ENCODE measurements at places on chromosomes 1 and 21.

- no peak for DNase-seq
These were observed 226.2 kb downstream of the KIF26B start for GRCh38 chr1:245380790-245381535.

GRCh38 chr21:25385911-25386474 lies 221.3 kb downstream of the MRPL39 start:
- DNase-seq, result peak; percentile 42

- no peak for DNase-seq
These were observed 588.5 kb downstream of the AGBL4 start for GRCh38 chr1:49435291-49435690.

DNA sequence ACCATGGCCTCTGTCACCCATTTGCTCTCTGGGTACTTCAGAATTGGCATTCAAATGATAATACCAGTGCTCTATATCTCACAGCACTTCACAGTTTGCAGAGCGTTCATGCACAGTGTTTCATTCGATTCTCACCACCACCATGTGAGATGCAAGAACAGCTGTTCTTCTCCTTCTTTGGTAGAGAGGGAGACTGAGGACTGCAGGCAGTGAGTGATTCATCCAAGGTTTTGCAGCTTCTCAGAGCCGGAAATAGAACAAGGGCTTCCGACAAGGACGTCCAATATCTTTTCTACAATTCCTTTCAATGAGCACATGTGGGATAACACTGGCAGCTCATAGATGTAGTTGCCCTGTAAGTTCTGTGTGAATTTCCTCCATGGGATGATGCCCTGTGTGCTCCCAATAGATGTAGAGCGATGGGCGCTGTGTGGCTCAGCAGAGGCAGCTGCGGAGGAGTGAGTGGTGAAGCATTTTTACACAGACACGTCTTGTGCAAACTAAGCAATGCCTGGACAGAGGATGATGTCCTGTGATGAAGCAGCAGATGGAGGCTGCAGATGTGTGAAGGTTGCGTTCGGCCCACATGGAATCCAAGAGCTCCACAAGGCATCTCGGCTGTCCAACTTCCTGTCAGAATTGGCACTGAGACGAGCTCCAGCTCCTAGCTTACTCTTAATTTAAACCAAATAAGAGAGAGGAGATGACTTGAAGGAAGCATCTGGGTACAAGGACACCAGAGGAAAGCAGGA lies 24.9 kb downstream of the MT1HL1 start:
- no peak for DNase-seq

- no peak for DNase-seq
These were observed 536 bp downstream of the HMGCL start for GRCh38 chr1:23824711-23825075.

- no peak for DNase-seq
These were observed 31.6 kb downstream of the OSBPL9 start for GRCh38 chr1:51648180-51649109.

DNA sequence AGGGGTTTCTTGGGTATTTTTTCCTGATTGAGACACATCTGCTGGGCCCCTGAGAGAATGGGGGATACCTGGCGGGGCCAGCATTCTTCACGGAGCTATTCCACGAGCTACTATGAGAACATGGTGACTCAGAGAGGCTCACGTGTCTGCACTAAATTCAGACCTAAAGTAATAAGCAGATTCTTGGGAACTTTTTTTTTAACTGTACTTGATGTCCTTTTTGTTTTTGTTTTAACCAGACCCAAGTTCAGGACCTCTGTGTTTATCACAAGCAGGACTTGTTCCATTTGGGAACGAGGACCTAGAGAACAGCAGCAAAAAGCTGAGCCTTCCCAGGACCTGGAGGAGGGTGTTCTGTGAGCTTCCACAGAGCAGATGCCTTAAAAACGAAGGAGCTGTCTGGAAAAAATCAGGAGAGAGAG lies 44.0 kb downstream of the EVA1C start:
- DNase-seq, result no peak

- DNase-seq, result no peak
These were observed 19.9 kb downstream of the NIBAN1 start for GRCh38 chr1:184954232-184954995.

- DNase-seq, result peak; percentile 61
These were observed 48.4 kb downstream of the SLC37A1 start for GRCh38 chr21:42561762-42562650.

- DNase-seq, result no peak
These were observed 1.6 kb downstream of the HSPB7 start for GRCh38 chr1:16015960-16016901.

- no peak for DNase-seq
These were observed 472.3 kb upstream of the ADGRL4 start for GRCh38 chr1:79478728-79479373.

GRCh38 chr1:151801846-151802245 lies 3.4 kb downstream of the LINGO4 start:
- no peak for DNase-seq

DNA sequence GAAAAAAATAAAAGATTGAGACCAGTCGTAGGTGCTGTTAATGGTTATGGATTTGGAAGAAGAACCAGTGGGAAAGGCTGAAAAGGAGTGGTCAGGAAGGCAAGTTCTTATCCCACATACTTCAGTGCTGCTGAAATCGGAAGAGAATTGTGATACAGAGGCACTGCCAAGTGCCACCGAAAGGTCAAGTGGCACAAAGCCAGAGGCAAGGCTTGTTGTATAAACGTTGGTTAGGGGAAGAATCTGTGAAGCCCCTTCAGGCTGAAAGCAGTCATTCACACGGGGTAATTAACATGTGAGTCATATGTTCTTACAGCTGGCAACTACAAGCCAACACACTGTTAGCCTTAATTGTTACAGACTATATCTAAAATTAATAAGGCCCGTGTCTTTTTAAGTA lies 48.8 kb downstream of the ZBTB40 start:
- DNase-seq, result no peak

DNA sequence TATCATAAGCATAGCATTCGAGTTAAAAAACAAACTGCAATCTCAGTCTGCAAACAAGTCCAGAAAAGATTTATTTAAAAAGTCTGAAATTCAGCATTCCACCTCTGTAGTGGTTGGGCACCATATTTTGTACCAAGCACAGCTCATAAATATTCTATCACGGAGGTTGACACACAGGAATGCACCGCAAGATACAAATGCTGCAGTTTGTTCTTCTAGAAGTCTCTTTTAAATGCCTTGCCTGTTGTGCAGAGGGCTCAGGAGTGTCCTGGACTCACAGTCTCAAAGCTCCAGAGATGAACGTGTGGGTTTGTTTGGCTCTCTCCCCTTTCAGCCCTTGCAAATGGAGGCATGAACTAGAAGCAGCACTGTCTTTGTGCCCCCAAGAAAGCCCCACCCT lies 212.4 kb upstream of the USP24 start:
- no peak for DNase-seq

GRCh38 chr1:105793536-105794146 lies 1262.8 kb upstream of the PRMT6 start:
- DNase-seq, result peak; percentile 51

DNA sequence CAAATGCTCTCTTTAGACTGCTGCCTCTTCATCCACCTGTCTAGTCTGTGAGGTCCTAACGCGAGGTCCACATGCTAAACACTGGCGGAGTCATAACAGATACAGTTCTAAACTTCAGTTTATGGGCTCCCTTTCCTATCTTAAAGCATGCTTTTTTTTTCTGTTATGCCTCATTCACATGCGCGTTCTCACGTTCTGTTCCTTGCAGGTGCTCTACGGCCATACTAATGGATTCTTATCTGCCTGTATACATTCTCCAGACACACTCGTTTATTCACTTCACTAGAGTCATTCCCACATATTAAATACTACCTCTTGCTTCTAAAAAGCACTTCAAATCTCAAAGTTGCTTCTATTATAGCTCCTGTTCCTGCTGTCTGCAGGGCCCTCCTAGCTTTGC lies 38.7 kb downstream of the PHC2 start:
- DNase-seq, result no peak

GRCh38 chr1:6491081-6491449 lies 402 bp downstream of the PLEKHG5 start:
- no peak for DNase-seq

DNA sequence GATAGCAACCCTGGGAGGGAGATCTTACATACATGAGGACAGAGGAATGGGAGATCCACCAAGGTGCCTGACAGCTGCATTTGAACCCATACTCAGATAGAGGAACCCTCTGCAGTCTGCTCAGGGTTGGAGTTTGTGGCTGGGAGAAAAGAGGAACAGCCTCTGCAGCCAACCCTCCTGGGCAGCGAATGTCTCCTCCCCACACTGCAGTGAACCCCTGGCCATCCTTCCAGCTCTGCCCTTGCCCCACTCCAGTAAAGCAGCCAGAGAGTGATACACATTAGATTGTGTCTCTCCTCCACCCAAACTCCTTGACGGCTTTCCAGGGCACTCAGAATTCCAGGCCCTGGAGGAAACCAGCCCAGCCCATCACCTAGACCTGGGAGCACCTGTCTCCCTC lies 137.7 kb downstream of the RUNX1 start:
- DNase-seq, result no peak
